ENCODE measurements at places on chromosomes 13 and 19. TPM values are rescaled to one million over a fixed set of nuclear protein-coding genes. Genes with fewer than 3 reads are reported as not detected.

The SOX21 gene
- not detected for total RNA-seq

The ZNF497 gene
- 0.52 TPM for total RNA-seq

The SAE1 gene
- 95.6 TPM for total RNA-seq

GRCh38 chr13:111791131-111791530 lies 275.8 kb upstream of the SOX1 start:
- DNase-seq: no peak
- peaks cover 3% of the 10 kb centered on the region for H3K27me3 ChIP-seq
- H3K36me3 ChIP-seq: no peaks in the 10 kb centered on the region
- no peak overlapping the region for H3K27ac ChIP-seq

DNA sequence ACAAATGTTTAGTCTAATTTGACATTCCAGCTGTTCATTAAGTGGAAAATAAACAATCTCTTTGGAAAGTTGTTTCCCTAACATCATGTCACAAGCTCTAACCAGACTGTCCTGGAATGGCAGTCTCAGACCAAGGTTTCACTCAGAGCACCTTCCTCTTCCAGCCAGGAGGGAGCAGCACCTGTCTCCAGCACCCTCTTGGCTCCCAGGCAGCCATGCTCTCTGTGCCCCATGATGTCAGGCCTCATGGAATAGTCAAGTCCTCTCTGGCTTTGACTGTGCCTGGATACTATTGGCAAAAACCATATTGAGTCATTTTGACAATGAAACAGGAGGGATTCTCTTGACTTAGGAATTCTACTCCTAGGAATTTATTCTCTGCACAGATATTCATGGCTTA lies 171.4 kb downstream of the OXGR1 start:
- H3K27me3 ChIP-seq: no peaks in the 10 kb centered on the region
- no peaks in the 10 kb centered on the region for H3K4me1 ChIP-seq
- H3K27ac ChIP-seq: no peak overlapping the region
- no peak for DNase-seq
- H3K36me3 ChIP-seq: no peaks in the 10 kb centered on the region

The CDADC1 gene
- total RNA-seq: 14.9 TPM

The ZNF554 gene
- total RNA-seq: 2.9 TPM

The PRMT1 gene
- total RNA-seq: 457 TPM

DNA sequence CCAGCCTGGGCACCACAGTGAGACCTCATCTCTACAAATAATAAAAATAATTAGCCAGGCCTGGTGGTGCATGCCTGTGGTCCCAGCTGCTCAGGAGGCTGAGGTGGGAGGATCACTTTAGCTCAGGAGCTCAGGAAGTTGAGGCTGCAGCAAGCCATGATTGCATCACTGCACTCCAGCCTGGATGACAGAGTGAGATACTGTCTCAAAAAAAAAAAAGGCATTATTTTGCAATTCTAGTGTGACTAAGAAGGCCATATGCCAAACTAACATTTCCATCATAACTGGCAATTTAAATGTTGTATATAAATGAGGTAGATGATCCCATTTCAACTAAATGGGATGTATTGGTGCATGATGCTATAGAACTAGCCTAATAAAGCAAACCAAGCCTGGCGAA lies 632.8 kb upstream of the KLF12 start:
- H3K27me3 ChIP-seq: peaks cover 5% of the 10 kb centered on the region
- no peaks in the 10 kb centered on the region for H3K4me1 ChIP-seq
- no peak overlapping the region for H3K4me3 ChIP-seq
- no peaks in the 10 kb centered on the region for H3K36me3 ChIP-seq

DNA sequence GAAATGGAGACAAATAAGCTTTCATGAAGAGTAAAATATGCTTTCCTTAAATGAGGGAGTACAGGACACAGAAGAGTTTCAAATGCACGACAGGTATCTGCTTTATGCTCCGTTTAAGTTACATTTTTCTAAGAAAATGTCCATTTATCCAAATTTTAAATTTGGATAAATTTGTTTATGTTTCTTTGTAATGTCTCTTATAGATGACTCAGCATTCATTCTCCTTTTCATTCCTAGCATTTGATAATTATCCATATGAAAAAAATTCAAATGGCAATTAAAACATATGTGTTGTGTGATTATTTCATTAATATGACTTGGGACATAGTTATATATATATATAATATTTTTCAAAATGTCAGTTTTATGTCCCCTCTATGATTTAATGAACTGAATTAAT lies 1449.3 kb downstream of the SLITRK1 start:
- H3K4me3 ChIP-seq: no peak overlapping the region
- H3K4me1 ChIP-seq: no peaks in the 10 kb centered on the region
- H3K27ac ChIP-seq: no peak overlapping the region
- H3K27me3 ChIP-seq: no peaks in the 10 kb centered on the region
- DNase-seq: no peak
- H3K36me3 ChIP-seq: peaks cover 8% of the 10 kb centered on the region

The ZNF677 gene
- total RNA-seq: 2.2 TPM

DNA sequence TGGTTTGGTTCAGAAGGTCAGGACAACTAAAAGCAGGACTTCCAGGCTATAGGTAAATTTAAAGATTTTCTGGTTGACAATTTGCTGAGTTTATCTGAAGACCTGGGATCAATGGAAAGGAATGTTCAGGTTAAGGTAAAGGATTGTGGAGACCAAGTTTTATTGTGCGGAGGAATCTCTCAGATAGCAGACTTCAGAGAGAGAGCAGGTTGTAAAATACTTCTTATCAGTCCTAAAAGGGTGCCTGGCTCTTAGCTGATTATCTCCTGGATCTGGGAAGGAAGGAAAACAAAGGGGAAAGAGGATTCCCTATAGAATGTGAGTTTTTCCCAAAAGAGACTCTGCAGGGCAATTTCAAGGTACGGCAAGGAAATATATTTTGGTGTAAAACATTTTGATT lies 851.5 kb downstream of the DACH1 start:
- H3K27me3 ChIP-seq: no peaks in the 10 kb centered on the region
- H3K27ac ChIP-seq: no peak overlapping the region
- H3K4me1 ChIP-seq: no peaks in the 10 kb centered on the region
- H3K36me3 ChIP-seq: peaks cover 4% of the 10 kb centered on the region

The ZSCAN18 gene
- 22.2 TPM for total RNA-seq

- H3K27ac ChIP-seq: no peak overlapping the region
- DNase-seq: no peak
- H3K4me1 ChIP-seq: peaks cover 20% of the 10 kb centered on the region
These were observed 10.8 kb downstream of the BICRA start for GRCh38 chr19:47619763-47620162.

GRCh38 chr13:52597676-52598075 lies 44.6 kb upstream of the HNRNPA1L2 start:
- H3K4me1 ChIP-seq: peaks cover 1% of the 10 kb centered on the region
- no peak overlapping the region for H3K4me3 ChIP-seq
- no peaks in the 10 kb centered on the region for H3K36me3 ChIP-seq
- H3K27me3 ChIP-seq: peaks cover 14% of the 10 kb centered on the region

GRCh38 chr19:39438270-39438934 lies 2.7 kb upstream of the RPS16 start:
- no peak for DNase-seq
- peaks cover 39% of the 10 kb centered on the region for H3K4me1 ChIP-seq
- peaks cover 15% of the 10 kb centered on the region for H3K36me3 ChIP-seq
- H3K27me3 ChIP-seq: no peaks in the 10 kb centered on the region

DNA sequence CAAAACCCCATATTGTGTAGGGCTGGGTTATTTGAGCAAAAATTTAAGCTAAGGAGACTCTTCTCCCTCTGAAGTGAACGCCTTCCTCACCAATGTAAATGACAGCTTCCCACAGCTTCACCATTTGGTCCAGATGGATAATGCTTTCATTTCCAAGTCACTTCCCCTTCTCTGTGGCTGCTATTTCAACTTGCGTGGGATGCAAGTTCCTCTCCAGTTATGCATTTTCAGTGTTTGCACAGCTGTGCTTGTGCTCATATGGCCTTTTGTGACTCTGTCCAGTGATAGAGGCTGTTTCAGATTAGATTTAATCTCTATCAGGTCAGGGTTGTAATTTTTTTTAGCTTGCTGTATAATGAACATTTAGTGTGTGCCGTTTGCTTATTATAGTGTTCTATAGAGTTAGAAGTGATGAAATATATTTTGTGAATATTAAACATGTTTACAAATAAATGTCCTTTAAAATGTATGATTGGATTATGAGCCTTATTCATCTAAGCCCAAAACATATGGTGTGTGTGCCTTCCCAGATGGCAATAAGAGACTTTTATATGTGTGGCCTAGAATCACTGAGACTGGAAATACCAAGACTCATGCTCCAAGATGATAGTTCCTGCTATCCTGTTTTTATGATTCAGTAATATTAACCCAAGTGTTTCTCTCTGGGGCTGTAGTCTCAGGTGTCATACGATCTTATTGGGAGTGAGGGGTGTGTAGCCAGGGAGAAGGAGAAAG lies 86.6 kb downstream of the TNFRSF19 start:
- H3K27me3 ChIP-seq: peaks cover 26% of the 10 kb centered on the region
- no peak overlapping the region for H3K4me3 ChIP-seq
- no peak overlapping the region for H3K27ac ChIP-seq
- no peaks in the 10 kb centered on the region for H3K36me3 ChIP-seq

DNA sequence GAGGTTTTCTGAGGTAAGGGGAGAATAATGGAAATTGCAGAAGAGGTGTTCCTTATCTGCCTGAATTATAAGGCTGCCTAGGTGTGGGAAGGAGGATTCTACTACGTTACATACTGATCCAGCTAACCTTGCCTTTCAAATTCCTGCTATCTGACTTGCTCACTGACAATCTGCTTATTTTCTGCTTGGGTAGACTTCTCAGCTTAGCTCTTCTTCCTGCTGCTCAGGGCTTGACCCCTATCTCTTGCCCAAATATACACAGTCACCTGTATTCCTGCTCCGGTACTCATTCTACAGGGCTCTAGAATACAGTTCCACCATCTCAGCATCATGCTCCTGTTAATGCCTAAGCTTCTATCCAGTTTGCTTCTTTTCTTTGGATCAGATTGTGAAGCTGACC lies 1607.6 kb downstream of the OLFM4 start:
- no peak overlapping the region for H3K4me3 ChIP-seq
- H3K27me3 ChIP-seq: no peaks in the 10 kb centered on the region
- H3K36me3 ChIP-seq: peaks cover 11% of the 10 kb centered on the region
- no peak for DNase-seq
- H3K4me1 ChIP-seq: no peaks in the 10 kb centered on the region
- no peak overlapping the region for H3K27ac ChIP-seq

The PROZ gene
- not detected for total RNA-seq

The ONECUT3 gene
- not detected for total RNA-seq

The CGB3 gene
- not detected for total RNA-seq

- no peaks in the 10 kb centered on the region for H3K4me1 ChIP-seq
- DNase-seq: no peak
- no peak overlapping the region for H3K4me3 ChIP-seq
- peaks cover 35% of the 10 kb centered on the region for H3K36me3 ChIP-seq
These were observed 57.4 kb downstream of the ZNF44 start for GRCh38 chr19:12237143-12237839.

DNA sequence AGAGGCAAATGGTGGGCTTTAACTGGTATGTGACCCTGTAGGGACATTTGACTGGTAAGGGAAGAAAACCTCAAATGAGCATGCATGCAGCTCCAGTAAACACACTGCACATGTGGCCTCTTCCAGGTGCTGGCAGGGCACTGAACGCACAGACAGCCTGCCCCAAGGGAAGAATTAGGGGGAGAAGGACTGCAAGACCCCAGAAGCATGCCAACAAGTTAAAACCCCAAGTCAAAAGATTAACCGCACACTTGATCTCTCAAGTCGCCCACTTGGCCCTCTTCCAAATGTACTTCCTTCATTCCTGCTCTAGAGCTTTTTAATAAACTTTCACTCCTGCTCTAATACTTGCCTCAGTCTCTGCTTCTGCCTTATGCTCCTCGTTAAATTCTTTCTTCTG lies 46.9 kb upstream of the SLITRK1 start:
- no peaks in the 10 kb centered on the region for H3K27me3 ChIP-seq
- H3K4me3 ChIP-seq: no peak overlapping the region
- no peak overlapping the region for H3K27ac ChIP-seq
- H3K4me1 ChIP-seq: no peaks in the 10 kb centered on the region

The FGF14 gene
- not detected for total RNA-seq

The ZSCAN22 gene
- total RNA-seq: 5.9 TPM

The WTIP gene
- 1.2 TPM for total RNA-seq

The KLK7 gene
- total RNA-seq: not detected

The ZNF480 gene
- total RNA-seq: 11.2 TPM

The ZNF577 gene
- total RNA-seq: 9.8 TPM

The FARP1 gene
- 1.0 TPM for total RNA-seq

DNA sequence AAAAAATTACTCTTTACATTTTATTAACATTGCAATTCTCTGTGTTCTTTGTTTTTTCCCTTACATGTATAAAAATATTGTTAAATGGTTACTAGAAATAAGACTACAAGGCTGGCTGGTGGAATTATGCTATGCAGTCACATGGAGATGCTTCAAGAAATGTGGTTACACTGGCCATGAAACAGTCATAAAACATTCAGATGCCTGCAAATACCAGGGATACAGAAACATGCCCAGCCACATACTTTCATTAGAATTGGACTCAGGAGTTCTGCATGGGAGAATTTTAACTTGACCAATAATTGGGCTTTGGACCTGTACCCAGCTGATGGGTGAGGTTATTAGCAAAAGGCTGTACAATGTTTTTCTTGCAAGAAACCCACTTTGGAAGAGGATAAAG lies 1407.7 kb upstream of the SLC10A2 start:
- H3K27me3 ChIP-seq: no peaks in the 10 kb centered on the region
- no peak for DNase-seq
- no peaks in the 10 kb centered on the region for H3K4me1 ChIP-seq
- H3K36me3 ChIP-seq: no peaks in the 10 kb centered on the region

DNA sequence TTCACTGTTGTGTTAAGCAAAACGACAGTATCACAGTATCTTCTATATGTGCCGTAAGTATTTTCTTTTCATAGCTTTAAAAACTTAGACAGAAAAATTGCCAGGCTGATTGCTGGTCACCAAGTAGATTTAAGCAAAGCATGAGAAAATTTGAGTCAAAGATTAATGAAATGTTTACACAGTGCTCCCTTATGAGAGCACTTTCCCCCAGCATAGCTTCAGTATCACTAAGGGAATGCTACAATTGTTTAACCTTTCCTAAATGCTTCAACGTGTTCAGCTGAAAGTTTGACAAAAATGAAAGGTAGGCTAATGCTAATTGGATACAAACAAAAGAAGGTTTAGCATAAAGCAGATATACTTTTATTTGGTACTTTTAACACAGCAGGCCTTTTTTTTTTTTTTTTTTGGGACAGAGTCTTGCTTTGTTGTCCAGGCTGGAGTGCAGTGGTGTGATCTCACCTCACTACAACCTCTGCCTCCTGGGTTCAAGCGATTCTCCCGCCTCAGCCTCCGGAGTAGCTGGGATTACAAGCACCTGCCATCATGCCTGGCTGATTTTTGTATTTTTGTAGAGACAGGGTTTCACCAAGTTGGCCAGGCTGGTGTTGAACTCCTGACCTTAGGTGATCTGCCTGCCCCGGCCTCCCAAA lies 23.4 kb downstream of the PCCA start:
- H3K36me3 ChIP-seq: no peaks in the 10 kb centered on the region
- no peaks in the 10 kb centered on the region for H3K4me1 ChIP-seq
- no peak overlapping the region for H3K27ac ChIP-seq
- no peak for DNase-seq

GRCh38 chr13:109794095-109794494 lies 7.7 kb upstream of the IRS2 start:
- peaks cover 31% of the 10 kb centered on the region for H3K27me3 ChIP-seq
- no peak for DNase-seq
- H3K27ac ChIP-seq: no peak overlapping the region

- H3K36me3 ChIP-seq: no peaks in the 10 kb centered on the region
- H3K27ac ChIP-seq: no peak overlapping the region
- peaks cover 2% of the 10 kb centered on the region for H3K4me1 ChIP-seq
- no peak overlapping the region for H3K4me3 ChIP-seq
- peaks cover 27% of the 10 kb centered on the region for H3K27me3 ChIP-seq
These were observed 53.8 kb downstream of the KCTD12 start for GRCh38 chr13:76832258-76832988.
